ENCODE measurements at places on chromosomes 7 and 10.

DNA sequence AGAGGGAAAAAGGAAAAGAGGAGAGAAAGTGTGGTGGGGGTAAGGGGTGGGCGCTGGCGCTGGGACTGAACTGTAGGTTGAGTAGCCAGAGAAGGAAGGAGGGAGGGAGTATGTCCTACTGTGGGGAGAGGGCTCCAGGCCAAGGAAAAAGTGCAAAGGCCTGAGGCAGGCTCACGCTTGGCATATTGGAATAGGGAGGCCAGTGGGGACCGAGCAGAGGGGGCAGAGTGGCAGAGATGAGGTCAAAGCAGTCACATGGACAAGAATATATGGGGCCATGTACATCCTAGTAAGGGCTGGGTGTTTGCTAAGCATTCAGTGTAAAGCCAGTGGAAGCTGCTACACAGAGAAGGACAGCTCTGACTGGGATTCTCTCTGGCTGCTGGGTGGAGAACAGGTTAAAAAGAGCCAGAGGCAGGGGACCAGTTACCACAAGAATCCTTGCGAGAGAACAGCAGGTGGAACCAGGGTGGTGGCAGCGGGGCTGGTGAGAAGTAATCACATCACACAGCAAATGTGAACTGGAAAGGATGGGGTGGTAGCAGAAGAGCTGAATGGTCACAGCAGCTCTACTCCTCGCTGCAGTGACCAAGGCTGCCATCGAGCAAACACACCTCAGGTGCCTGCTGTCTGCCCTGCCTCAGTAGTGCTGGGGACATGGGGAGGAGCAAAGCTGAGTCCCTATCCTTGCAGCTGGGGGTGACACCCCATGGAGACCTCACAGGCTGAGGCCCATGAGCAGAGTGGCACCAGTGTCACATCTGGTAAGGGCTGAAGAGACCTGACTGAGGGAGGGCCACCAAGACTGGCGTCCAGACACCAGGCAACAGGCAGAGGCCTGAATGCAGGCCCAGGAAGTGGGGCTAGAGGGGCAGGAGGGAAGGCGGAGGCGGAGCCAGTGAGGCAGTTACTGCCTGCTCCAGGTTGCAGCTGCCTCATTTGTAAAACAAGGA is 39.5 kb downstream of the FAM53B start:
- no peak overlapping the region for H3K4me3 ChIP-seq
- peaks cover 7% of the 10 kb centered on the region for H3K4me1 ChIP-seq
- no peak for DNase-seq
- H3K27me3 ChIP-seq: no peaks in the 10 kb centered on the region
- no peak overlapping the region for H3K27ac ChIP-seq

GRCh38 chr7:130909881-130910672 is 176.1 kb upstream of the KLF14 start:
- no peaks in the 10 kb centered on the region for H3K27me3 ChIP-seq
- DNase-seq: no peak
- H3K4me1 ChIP-seq: peaks cover 3% of the 10 kb centered on the region
- no peak overlapping the region for H3K27ac ChIP-seq
- H3K36me3 ChIP-seq: no peaks in the 10 kb centered on the region

- H3K27me3 ChIP-seq: no peaks in the 10 kb centered on the region
- no peak for DNase-seq
- H3K36me3 ChIP-seq: no peaks in the 10 kb centered on the region
- no peak overlapping the region for H3K4me3 ChIP-seq
These were observed 59.7 kb downstream of the HIP1 start for GRCh38 chr7:75679060-75679459.

GRCh38 chr7:131522325-131522930 is 34.0 kb downstream of the PODXL start:
- H3K27ac ChIP-seq: peak overlapping the region; percentile 37
- no peaks in the 10 kb centered on the region for H3K36me3 ChIP-seq
- H3K4me3 ChIP-seq: no peak overlapping the region
- DNase-seq: no peak
- H3K4me1 ChIP-seq: peaks cover 1% of the 10 kb centered on the region
- no peaks in the 10 kb centered on the region for H3K27me3 ChIP-seq

- DNase-seq: no peak
- H3K27me3 ChIP-seq: peaks cover 21% of the 10 kb centered on the region
- H3K36me3 ChIP-seq: no peaks in the 10 kb centered on the region
These were observed 11.9 kb downstream of the TWIST1 start for GRCh38 chr7:19105546-19105945.

DNA sequence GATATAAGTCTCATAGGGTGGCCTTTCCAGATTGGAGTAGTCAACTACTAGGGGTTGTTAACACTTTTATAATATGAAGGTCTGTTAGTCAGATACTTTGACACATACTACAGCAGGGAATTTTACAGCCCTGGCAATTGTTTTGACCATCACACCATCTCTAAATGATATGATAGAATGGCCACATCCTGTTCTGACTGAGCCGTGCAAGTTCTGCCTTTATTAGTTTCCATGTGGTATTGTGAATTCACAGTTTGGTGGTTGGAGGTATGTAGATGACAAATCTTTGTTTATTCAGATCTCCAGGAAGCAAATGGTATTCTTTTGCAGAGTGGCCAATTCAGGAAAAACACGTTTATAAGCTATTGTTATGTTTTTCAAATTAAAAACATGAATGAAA is 83.0 kb downstream of the NRG3 start:
- no peak overlapping the region for H3K27ac ChIP-seq
- no peaks in the 10 kb centered on the region for H3K4me1 ChIP-seq
- DNase-seq: peak; percentile 22
- H3K27me3 ChIP-seq: no peaks in the 10 kb centered on the region
- no peaks in the 10 kb centered on the region for H3K36me3 ChIP-seq

- DNase-seq: no peak
- no peak overlapping the region for H3K27ac ChIP-seq
- no peak overlapping the region for H3K4me3 ChIP-seq
These were observed 10.0 kb downstream of the CYP3A5 start for GRCh38 chr7:99669782-99670181.

GRCh38 chr7:26490640-26491624 is 199.3 kb downstream of the SNX10 start:
- H3K27ac ChIP-seq: no peak overlapping the region
- H3K4me3 ChIP-seq: no peak overlapping the region
- no peaks in the 10 kb centered on the region for H3K27me3 ChIP-seq
- no peaks in the 10 kb centered on the region for H3K36me3 ChIP-seq
- no peaks in the 10 kb centered on the region for H3K4me1 ChIP-seq

GRCh38 chr10:29702273-29703164 is 67.7 kb upstream of the SVIL start:
- no peaks in the 10 kb centered on the region for H3K27me3 ChIP-seq
- DNase-seq: no peak
- no peaks in the 10 kb centered on the region for H3K36me3 ChIP-seq
- no peak overlapping the region for H3K4me3 ChIP-seq
- H3K4me1 ChIP-seq: no peaks in the 10 kb centered on the region
- no peak overlapping the region for H3K27ac ChIP-seq

- DNase-seq: no peak
- no peak overlapping the region for H3K4me3 ChIP-seq
- H3K36me3 ChIP-seq: no peaks in the 10 kb centered on the region
- no peak overlapping the region for H3K27ac ChIP-seq
- no peaks in the 10 kb centered on the region for H3K27me3 ChIP-seq
These were observed 50.6 kb downstream of the ZNF277 start for GRCh38 chr7:112257073-112257472.

GRCh38 chr10:36380538-36380937 is 738.4 kb upstream of the FZD8 start:
- no peak overlapping the region for H3K27ac ChIP-seq
- no peak overlapping the region for H3K4me3 ChIP-seq
- no peak for DNase-seq
- no peaks in the 10 kb centered on the region for H3K27me3 ChIP-seq
- H3K4me1 ChIP-seq: no peaks in the 10 kb centered on the region
- H3K36me3 ChIP-seq: no peaks in the 10 kb centered on the region

All from mesendoderm (in vitro differentiated cells).